ENCODE measurements at places on chromosomes 2 and 18. TPM values are rescaled to one million over a fixed set of nuclear protein-coding genes. Genes with fewer than 3 reads are reported as not detected.

DOCK10 gene
- not detected for polyA plus RNA-seq

RAX gene
- polyA plus RNA-seq, result not detected

GRCh38 chr2:216083464-216084281 lies 2.0 kb downstream of the TMEM169 start:
- DNase-seq, result peak; percentile 70
- H3K4me1 ChIP-seq, result peaks cover 67% of the 10 kb centered on the region
- H3K4me3 ChIP-seq, result peak overlapping the region; percentile 41
- no peaks in the 10 kb centered on the region for H3K36me3 ChIP-seq

- H3K4me1 ChIP-seq, result peaks cover 26% of the 10 kb centered on the region
- H3K4me3 ChIP-seq, result no peak overlapping the region
Observed at GRCh38 chr2:230128623-230129342, 60.1 kb upstream of the SLC16A14 start.

- no peaks in the 10 kb centered on the region for H3K36me3 ChIP-seq
- H3K27me3 ChIP-seq, result peaks cover 1% of the 10 kb centered on the region
- H3K27ac ChIP-seq, result no peak overlapping the region
- no peaks in the 10 kb centered on the region for H3K4me1 ChIP-seq
- DNase-seq, result no peak
Observed at GRCh38 chr18:27627927-27628326, 442.8 kb upstream of the CHST9 start.

DNA sequence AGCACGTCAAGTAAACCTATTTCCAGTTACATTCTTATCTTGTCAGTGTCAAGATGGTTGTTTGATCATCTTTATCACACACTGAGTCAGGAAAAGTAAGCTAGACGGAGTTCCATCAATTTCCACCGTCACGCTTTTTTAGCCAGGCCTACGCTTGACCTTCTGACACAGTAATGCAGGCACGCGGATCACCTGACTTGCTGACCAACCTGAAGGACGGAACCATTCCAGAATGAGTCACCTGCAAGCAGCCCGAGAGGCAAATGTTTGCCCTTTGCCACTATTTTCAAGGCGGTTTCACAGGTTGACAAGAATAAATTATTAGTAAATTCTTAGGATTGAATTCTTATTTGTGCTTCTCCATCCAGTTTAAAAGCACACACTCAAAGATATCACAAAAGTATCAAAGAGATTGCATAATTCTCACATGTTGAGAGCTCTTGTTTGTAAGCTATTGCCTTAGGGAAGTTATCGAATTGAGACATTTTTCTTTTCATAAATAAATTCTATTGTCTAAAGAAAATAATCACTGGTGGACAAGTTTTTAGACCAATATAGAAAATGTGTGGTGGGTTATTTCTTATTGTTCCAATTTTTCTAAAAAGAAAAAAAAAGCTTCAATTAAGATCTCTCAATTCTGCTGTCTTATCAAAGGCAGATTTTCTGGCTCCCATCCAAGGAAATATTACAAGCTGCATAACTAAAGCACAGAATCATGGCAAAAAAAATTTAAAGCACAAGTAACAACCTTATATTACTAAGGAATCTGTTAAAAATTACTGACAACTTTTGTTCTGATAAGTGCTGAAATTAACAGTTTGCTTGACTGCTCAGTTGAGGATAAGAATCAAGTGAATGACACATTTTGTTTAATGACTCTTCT lies 31.9 kb downstream of the UXS1 start:
- H3K27me3 ChIP-seq, result no peaks in the 10 kb centered on the region
- peaks cover 23% of the 10 kb centered on the region for H3K36me3 ChIP-seq
- no peak for DNase-seq
- H3K27ac ChIP-seq, result no peak overlapping the region

Measured in HepG2 (cell line).